Stimulated activated CD4-positive, alpha-beta T cell treated with anti-CD3 and anti-CD28 coated beads, TNF-alpha, amount 100 ng/mL, for 24 hours (primary cell): ENCODE measurements at places on chromosomes 11 and 22.

DNA sequence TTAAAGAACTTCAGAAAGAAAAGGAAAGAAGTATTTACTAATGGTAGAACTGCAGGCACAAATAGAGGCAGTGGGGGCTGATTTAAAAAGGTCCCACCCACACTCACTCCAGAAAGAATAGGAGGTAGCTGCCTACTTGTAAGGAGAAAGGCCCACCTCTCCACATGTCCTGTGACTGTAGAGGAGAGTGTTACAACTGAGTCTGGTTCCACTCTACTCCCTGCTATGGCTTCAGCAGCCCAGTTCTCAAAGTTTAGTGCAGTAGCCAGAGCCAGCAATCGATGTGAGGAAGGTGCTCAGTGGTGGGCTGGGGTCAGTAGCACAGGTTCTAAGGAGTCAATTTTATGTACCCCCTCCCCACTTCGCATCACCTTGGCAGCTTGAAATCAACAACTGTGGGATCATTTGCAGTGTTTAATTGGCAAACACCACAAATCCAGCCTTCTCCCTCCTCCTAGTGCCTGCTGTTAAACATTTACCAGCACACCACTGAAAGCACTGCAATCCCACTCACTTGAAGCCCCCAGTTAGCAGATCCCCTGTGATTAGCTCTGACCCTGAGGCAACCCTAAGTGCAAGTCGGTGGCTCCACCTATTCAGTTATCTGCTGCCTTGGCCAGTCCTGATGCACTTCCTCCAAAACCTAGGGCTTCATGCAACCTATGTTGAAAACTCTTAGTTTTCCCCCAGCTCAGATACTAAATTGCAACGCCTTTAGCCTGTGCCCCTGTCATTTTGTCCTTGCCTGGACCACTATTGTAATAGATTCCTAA lies 146.6 kb downstream of the BBOX1 start:
- no peak for DNase-seq

GRCh38 chr11:65886826-65887722 lies 1.2 kb downstream of the FIBP start:
- DNase-seq, result no peak

- no peak for DNase-seq
Measured at GRCh38 chr11:113487622-113488021, 12.4 kb upstream of the DRD2 start.

- peak; percentile 48 for DNase-seq
Measured at GRCh38 chr11:118342503-118343161, at the start of gene CD3D. Gene CD3D, minus strand, starts transcription at chr11:118342705. Its CDS starts 98 bp downstream, at chr11:118342607.

GRCh38 chr11:976431-977160 lies 50.9 kb downstream of the AP2A2 start:
- DNase-seq, result no peak

GRCh38 chr11:110782616-110783015 lies 70.4 kb upstream of the ARHGAP20 start:
- no peak for DNase-seq

DNA sequence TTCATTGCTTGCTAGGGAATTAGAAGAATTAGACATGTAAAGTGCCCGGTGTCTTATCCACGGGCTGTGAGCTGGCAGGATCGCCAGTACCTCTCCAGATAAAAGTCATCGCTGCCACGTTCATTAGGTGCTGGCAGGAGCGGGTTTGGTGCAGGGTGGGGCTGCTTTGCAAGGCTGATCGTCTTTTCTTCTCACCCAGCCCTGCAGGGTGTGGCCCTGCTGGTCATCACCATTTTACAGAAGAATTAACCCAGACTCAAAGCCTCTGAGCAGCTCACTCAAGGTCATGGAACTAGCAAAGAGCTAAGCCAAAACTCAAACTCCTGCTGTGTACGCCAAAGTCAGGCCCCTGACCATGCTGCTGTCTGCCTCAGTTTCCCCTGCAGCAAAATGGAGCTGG lies 6.1 kb upstream of the FGF4 start:
- no peak for DNase-seq

GRCh38 chr22:44313385-44314006 lies 745 bp upstream of the SHISAL1 start:
- DNase-seq, result no peak

DNA sequence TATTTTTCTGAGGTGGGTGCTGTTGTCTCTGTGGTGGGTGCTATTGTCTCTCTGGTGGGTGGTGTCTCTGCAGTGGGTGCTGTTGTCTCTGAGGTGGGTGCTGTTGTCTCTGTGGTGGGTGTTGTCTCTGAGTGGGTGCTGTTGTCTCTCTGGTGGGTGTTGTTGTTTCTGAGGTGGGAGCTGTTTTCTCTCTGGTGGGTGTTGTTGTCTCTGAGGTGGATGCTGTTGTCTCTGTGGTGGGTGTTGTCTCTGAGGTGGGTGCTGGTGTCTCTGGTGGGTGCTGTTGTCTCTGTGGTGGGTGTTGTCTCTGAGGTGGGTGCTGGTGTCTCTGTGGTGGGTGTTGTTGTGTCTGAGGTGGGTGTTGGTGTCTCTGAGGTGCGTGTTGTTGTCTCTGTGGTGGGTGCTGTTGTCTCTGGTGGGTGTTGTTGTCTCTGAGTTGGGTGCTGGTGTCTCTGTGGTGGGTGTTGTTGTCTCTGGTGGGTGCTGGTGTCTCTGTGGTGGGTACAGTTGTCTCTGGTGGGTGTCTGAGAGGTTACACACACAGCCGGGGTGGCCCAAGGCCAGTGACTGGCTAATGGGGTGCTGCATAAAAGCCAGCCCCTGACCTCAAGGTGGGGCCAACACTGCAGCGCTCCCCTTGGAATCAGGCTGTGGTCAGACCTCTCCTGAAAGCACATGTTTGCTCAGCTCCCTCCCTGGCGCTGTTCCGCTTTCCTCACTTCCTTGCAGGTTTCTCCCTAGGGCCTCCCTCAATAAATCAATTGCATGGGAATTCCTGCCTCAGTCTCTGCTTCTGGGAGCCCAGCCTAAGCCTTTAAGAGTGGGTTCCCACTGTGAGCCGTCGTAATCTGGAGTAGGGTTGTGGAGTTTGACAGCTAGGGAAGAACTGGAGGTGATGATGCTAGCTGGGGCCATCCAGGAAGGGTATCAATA lies 31.0 kb upstream of the XBP1 start:
- no peak for DNase-seq

- no peak for DNase-seq
Measured at GRCh38 chr22:50305393-50305922, 2.0 kb downstream of the PLXNB2 start.

DNA sequence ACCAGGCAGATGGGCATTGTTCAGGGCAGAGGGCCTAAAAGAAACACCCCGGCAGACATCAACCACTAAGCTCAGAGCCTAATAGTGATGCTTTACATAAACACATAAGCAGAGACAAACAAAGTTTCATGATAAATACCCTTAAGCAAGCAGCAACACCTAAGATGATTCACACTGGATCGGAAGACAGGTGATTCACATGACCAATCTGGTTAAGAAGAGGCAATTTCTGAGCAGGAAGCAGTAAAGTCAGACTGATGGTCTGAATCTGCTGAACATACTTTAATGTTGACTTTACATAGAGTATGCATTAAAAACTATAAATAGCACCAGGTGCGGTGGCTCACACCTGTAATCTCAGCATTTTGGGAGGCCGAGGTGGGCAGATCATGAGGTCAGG lies 56.1 kb downstream of the SYN3 start:
- DNase-seq, result no peak

DNA sequence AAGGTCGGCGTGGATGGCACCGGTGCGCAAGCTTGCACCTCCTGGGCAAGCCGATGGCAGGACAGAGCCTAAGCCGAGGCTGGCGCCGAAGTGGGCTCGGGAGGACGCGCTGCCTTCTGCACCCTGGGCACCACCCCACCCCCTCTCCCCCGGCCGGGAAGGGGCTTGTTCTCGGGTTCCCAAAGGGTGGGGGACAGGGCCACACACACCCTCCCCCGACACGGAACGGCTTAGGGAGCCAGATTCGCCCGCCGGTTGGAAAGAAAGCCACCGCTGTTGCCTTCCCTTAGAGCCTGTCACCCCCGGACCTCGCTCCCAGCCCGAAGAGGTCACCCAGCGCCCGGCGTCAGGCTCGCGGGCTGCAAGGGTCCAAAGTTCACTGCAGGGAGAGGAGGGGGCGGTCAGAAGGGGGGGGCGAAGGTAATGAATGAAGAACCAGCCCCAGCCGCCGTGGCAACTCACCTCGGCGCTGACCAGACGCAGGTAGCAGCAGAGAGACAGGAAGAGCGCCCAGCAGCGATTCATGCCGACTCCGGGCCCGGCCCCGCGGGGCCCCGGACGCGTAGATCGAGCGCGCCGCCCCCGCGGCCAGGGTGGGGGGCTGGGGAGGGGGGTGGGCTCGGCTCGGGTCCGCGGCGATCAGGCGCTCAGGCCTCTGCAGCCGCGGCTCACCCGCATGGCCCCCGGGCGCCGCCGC lies 1.2 kb downstream of the PDGFB start:
- DNase-seq, result no peak

- DNase-seq, result no peak
Measured at GRCh38 chr11:116865696-116866095, 28.3 kb upstream of the APOA1 start.

- DNase-seq, result no peak
Measured at GRCh38 chr22:28440592-28441390, 238.8 kb downstream of the TTC28 start.

DNA sequence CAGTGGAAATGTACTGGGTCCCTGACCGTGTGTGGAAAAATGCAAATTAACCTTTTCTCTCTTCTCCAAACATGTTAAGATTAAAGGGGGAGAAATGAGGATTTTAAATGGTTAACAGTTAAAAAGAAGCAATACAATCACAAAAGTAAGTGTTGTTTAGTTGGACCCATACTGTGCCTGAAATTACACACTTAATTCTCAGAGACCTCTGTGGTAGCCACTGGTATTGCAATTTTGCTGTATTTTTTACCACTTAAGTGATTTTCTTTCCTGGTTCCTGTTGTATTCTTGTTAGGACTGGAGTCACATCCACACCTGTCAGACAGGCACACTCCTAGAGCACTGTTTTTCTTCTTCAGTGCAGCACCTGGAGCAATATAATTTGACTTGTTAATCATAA lies 179.6 kb upstream of the PDGFD start:
- DNase-seq, result no peak
